ENCODE measurements at places on chromosomes 5 and 9.

- peak; percentile 85 for DNase-seq
Observed at GRCh38 chr9:86946201-86947145, 833 bp downstream of the GAS1 start.

DNA sequence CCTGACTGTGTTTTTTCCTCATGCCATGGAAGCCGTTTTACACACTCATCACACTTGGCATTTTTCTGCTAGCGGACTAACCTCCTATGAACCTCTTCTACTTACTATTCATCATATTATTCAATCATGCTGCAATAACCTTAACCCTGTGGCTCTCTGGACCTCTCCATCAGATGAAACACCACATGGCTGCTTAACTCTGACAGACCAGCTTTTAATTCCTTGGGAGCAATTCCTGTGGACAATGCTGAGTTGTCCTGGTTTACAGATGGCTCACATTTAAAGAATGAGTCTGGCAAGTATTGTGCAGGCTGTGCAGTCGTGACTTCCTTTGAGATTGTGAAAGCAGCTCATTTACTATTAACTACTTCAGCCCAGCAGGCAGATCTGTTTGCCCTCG lies 9.0 kb downstream of the OR1J1 start:
- DNase-seq: no peak

- DNase-seq: no peak
Observed at GRCh38 chr9:129934041-129934591, 98.9 kb downstream of the USP20 start.

DNA sequence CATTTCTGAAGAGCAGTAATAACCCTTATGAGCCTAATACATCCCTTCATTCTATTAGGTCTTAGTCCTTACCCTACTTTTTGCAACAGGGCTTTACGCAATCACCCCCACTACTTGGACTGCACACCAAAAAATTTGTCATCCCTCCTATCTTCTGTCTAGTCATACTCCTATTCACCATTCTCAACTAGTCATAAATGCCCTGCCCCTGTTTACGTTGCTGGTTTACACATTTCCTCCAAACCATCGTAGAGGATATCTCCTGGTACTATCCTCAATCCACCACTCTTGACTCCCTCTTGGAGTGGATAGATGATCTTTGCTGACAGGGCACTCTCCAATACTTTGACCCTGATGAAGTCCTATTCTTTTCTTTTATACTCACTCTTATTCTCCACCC lies 98.2 kb upstream of the CCNG1 start:
- DNase-seq: no peak

GRCh38 chr9:93058355-93059010 lies at the start of gene SUSD3:
SUSD3 (plus strand) TSS chr9:93058701; CDS start chr9:93058743, 42 bp downstream.
- DNase-seq: peak; percentile 91

GRCh38 chr5:149745212-149745942 lies 15.3 kb downstream of the PPARGC1B start:
- no peak for DNase-seq

GRCh38 chr5:168844922-168845296 lies 265.7 kb upstream of the PANK3 start:
- peak; percentile 72 for DNase-seq

DNA sequence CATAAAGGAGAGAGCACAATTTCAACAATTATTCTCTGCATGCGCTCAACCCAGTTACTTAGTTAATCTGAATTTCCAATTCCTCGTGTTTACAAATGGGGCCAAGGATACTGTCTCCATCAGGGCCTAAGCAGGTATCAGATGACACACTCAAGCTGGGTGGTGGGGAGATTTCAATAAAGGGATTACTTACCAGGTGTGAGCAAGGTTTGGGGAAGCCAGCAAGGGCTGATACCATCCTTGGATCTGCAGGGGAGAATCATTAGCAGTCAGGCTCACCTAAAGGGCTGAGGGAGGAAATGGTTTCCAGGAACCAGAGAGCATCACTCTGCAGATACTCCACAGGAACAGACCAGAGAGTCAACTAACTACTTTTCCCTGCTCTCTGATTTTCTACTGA lies 487.1 kb downstream of the NTRK2 start:
- no peak for DNase-seq

DNA sequence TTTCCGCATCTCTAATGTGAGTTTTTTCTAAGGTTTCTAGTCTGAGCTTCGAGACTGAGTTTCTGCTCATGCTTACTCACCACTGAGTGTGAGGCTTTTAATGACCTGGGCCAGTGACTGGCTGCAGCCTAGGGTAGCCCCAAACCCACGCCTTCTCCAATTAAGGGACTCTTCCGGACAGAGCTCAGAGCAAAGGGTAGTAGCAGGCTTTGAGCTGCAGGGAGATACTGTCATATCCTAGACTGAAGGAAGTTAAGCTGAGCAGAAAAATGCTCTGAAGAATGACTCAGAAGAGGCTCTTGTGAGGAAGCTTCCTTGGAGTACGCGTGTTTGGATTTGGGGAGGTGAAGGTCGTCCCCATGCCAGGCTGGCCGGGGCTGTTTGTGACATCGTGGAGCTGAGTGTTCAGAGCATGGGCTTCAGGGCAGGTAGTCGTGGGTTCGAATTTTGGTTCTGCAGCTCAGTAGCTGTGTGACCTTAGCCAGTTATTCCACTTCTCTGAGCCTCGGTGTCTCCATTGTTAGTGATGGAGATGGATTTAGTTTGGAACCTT lies 3.5 kb downstream of the USP20 start:
- DNase-seq: no peak

- no peak for DNase-seq
Observed at GRCh38 chr9:127366594-127366993, 30.4 kb upstream of the SLC2A8 start.

DNA sequence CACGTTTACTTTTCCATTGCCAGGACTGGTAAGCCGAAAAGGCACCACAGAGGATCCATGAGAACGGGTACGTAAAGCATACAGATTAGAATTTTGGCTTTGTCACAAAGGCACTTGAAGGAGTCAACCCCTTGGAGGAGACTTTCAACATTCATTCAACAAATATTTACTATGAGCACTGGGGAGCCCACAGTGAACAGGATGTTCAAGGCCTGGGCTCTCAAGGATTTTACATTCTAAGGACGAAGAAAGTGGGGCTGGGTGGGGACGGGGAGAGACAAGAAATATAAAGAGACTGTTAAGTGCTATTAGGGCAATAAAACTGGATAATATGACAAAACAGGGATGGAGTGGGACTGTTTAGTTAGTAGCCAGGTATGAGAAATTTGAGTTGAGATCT lies 66.0 kb downstream of the KLF4 start:
- no peak for DNase-seq

- peak; percentile 9 for DNase-seq
Observed at GRCh38 chr9:18297056-18297841, 176.7 kb upstream of the ADAMTSL1 start.

GRCh38 chr5:82792096-82792495 lies 285.1 kb downstream of the TMEM167A start:
- no peak for DNase-seq

DNA sequence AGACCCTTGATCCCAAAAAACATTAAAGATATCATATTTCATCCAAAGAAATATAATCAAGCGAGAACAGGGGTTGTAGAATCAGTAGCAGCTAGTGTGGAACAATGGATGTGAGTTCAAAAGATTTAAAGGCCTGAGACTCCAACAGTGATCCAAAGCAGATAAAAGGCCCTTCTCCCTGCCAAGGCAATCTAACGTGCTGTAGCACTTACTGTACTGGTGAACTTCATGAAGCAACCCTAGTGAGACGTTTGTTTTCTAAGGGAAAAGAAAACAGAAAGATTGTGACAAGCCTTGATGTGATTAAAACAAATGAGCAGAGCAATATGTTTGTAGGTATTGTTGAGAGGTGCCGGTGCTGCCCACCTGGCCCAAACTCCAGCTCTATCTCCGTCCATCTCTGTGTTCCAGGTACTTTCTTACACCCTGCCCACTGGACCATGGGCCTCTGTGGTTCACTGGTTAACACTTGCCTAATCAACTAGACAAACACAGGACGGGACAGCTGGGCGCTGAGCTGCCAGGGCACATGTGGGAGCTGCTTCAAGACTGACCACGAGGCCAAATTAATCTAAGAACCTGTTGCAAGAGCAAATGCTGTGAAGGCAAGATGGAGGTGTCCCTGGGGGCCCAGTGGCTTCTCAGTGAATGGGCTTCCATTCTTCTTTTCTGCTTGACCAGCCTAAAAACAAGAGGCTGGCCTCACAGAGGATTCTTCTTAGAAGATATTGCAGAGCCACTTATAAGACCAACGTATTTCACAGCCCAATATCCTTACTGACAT lies 265.5 kb downstream of the CWC27 start:
- DNase-seq: peak; percentile 52

Measured in kidney (tissue), 22 donors.